ENCODE measurements at places on chromosomes 4 and X.

DNA sequence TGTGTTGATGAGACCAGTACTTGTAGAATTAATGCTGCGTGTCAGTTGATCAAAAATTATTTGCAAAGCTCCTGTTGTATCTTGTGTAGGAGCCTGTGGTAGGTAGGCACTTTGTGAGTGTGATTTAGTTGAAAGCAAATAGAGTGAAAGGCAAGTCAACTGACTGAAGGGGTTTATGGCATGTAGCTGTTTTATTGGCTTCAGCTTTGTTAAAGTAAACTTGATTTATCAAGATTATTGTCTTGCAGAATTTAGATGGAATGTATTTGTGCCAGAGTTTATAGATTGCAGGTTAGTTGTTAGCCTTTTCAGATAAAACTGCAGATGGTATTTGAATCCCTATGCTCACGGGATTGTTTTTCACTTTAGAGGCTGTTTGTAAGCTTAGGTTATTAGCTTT is 128.0 kb downstream of the FRAS1 start:
- peaks cover 3% of the 10 kb centered on the region for H3K4me1 ChIP-seq
- peak overlapping the region; percentile 38 for H3K27ac ChIP-seq
- no peak for DNase-seq
- no peaks in the 10 kb centered on the region for H3K27me3 ChIP-seq

- no peak overlapping the region for H3K27ac ChIP-seq
- no peaks in the 10 kb centered on the region for H3K27me3 ChIP-seq
- H3K4me3 ChIP-seq: no peak overlapping the region
- H3K36me3 ChIP-seq: no peaks in the 10 kb centered on the region
These were observed 105.4 kb upstream of the ANK2 start for GRCh38 chr4:112944006-112944405.

GRCh38 chr4:19925516-19925915 is 326.2 kb upstream of the SLIT2 start:
- no peaks in the 10 kb centered on the region for H3K36me3 ChIP-seq
- no peaks in the 10 kb centered on the region for H3K27me3 ChIP-seq
- no peak overlapping the region for H3K4me3 ChIP-seq
- no peaks in the 10 kb centered on the region for H3K4me1 ChIP-seq

- H3K4me3 ChIP-seq: peak within 1 kb of the TSS; percentile 91
- H3K27me3 ChIP-seq: peaks cover 46% of the 10 kb centered on the region
- H3K36me3 ChIP-seq: no peaks in the 10 kb centered on the region
- DNase-seq: peak; percentile 5
- no peak within 1 kb of the TSS for H3K27ac ChIP-seq
These were observed at the start of gene SRPX for GRCh38 chrX:38220415-38221390. Gene SRPX, minus strand, starts transcription at chrX:38220871. Its CDS starts 79 bp downstream, at chrX:38220792.

GRCh38 chrX:69216911-69217310 is 51.7 kb upstream of the PJA1 start:
- peaks cover 9% of the 10 kb centered on the region for H3K4me1 ChIP-seq
- H3K4me3 ChIP-seq: no peak overlapping the region
- H3K27ac ChIP-seq: no peak overlapping the region
- H3K27me3 ChIP-seq: no peaks in the 10 kb centered on the region
- no peak for DNase-seq

DNA sequence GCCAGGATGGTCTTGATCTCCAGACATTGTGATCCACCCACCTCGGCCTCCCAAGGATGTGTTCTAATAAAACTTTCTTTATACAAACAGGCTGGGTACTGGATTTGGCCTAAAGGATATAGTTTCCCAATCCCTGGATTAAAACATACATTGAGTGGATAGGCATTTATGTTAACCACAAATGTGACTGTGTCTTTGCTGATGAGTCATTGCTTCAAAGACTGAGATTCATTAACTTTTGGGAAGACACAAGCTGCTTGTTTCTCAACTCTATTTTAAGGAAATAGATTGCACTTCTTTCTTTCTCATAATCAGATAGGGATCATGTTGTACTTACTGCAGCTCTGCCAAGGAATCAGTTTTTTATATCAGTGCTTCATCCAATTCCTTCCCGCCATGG is 131.3 kb upstream of the AGA start:
- no peak for DNase-seq
- H3K27me3 ChIP-seq: no peaks in the 10 kb centered on the region
- no peak overlapping the region for H3K4me3 ChIP-seq
- no peaks in the 10 kb centered on the region for H3K36me3 ChIP-seq
- H3K4me1 ChIP-seq: no peaks in the 10 kb centered on the region

DNA sequence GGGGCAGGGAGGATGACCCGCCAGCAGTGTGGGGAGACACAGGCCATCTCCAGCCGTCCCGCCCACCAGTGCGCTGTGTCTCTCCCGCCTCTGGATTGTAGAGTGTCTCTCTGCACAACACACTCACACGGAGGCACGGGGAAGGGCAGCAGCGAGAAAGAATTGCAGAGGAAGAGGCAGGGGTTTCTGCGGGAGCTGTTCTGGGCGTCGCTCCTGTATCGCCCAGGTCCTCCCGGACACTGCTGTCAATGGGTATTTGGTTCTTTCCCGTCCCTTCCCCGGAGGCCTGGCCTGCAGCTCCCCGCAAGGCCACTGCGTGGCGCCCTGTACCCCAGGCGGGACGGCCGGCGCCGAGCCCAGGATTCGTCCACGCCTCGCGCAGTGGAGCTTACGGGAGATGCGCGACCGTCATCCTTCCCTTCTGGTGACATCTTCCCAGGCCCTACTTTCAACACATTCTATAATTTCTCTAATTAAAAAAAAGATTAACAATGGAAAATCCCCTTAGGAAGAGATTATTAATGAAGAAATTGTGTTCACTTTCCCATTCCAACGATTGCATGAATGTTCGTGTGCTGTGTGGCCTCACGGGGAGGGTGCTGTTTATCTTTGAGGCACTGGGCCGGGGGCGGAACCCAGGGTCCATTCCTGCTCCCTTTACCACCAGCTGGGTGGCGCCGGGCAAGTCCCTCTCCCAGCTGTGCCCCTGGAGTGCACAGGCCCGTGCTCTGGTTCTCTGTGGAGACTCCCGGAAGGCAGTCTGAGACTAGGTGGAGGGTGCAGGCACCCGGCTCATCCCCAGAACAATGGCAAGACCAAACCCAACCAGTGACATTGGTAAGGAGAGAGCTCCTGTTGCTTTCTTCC is 95.7 kb downstream of the CPZ start:
- H3K27me3 ChIP-seq: peaks cover 99% of the 10 kb centered on the region
- no peaks in the 10 kb centered on the region for H3K4me1 ChIP-seq
- H3K4me3 ChIP-seq: no peak overlapping the region
- no peaks in the 10 kb centered on the region for H3K36me3 ChIP-seq

Measured in neural crest cell (in vitro differentiated cells).